NCI-H510A (cell line): ENCODE measurements at places on chromosomes 13 and 19.

DNA sequence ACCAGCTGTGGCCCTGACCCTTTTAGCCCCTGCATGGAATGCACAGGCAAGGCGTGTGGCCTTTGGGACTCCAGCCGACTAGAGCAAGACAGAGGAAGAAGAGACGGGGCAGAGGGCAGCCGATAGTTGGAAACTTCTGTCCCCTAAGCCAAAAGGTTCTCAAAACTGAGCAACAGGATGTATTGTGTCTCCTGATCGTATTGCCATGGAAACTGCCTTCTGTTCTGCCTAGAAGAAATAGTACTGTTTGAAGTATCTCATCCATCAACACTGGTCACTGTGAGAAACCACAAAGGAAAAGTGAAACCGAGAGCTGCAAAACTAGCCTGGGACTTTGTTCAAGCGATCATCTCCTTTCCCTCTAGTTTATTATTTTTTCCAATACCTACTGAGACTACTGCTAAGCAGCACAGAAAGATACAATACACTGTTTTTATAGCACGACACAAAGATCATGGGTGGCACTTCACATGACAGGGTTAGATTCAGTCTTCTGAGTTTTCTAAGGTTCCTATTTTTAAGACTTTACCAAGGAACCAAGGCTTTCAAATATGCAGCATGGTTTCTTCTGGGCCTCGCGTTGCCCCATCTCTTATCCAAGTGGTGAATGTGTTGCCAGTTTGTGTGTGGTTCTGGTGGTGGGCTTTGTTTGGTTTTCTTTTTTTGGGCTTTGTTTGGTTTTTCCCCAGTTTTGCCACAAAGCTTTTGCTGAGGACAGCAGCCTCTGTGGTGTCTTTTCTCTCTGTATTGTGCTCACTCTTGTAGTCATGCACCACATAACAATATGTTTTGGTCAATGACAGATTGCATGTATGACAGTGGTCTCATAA lies 49.3 kb upstream of the GPR183 start:
- DNase-seq: no peak

DNA sequence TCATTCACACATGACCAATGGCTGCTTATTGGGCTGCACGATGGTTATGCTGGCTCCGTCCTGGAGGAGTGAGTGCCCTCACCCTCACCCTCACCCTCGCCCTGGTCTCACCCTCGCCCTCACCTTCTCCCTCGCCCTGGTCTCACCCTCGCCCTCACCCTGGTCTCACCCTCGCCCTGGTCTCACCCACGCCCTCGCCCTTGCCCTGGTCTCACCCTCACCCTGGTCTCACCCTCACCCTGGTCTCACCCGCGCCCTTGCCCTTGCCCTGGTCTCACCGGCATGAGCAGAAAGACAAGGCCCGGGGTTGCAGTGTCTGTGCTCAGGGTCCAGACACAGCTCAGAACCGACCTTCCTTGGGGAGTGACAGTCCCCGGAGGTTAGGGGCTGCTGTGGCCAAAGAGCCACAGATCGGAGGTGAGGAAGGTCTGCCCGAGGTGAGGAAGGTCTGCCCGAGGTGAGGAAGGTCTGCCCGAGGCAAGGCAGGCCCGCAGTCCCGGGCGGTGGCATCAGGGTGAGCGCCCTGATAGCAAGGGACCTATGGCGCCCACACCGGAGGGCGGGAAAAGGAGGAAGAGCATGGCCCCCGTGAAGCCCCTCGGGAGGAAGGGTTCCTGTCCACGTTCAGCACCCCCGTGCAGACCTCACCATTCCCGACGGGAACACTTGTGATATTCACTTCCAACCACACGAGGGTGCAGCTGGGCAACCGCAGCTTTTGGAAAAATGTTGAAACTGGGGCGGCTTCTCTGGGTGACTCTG lies 65.6 kb downstream of the MCF2L start:
- no peak for DNase-seq

DNA sequence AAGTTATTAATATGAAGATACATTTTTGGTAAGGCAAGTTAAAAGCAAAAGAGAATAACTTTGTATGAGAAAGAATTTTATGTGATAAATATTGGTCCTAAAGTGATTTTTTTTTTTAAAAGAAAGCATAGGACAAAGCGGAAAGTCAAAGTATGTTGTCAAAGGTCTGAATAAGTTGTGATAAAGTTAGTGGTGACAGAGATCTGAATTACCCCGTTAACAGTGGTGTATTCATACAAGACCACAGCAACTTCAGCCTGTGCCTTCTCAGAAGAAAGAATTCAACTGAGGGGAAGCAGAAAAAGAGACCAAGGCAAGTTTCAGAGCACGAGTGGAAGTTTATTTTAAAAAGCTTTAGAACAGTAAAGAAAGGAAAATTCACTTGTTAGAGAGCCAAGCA lies 19.0 kb upstream of the ZNF566 start:
- no peak for DNase-seq

DNA sequence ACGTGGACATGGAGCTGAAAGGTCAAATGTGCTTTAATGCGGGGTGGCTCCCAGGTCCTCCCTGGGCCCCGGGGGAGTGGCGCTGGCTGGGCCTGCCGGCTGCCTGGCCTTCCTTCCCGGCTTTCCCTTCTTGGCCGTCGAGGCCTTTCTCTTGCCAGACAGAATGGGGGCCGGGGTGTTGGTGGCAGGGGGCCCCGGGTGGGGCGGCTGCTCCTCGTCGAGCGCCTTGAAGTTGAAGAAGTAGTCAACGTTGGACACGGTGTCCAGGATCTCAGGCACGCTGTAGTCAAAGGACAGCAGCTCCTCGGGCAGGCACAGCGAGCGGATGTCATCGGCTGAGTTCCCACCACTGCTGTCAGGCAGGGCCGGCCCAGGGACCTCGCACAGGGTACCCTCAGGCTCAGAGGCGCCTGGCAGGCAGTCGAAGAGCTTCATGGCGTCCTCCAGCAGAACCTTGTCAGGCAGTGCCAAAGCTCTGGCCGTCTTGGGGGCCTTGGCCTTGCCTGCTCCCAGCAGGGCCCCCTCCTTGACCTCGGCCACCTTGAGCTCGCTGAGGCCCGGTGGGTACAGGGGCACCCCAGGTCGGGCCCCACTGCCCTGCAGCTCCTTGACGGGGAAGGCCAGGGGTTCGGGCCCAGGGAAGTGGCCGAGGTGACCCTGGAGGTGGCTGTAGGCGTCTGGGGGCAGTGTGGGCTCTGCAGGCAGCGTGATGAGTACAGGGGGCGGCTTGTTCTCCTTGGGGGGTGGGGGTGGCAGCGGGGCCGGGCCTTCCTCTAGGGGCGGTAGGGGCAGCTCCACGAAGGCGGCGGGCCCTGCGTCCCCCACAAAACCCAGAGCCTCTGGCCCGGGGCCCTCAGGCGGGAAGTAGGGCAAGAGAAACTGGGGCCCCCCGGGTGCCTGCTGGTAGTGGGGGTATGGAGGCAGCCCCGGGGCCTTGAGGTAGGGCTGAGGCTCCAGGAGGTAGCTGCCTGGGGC lies 1.3 kb downstream of the PRR22 start:
- no peak for DNase-seq

GRCh38 chr13:40943073-40943472 lies 76.0 kb downstream of the ELF1 start:
- DNase-seq: no peak

- DNase-seq: no peak
Measured at GRCh38 chr19:48340995-48341394, 15.6 kb downstream of the EMP3 start.

GRCh38 chr19:3184847-3185460 lies 776 bp upstream of the NCLN start:
- peak; percentile 31 for DNase-seq

- no peak for DNase-seq
Measured at GRCh38 chr13:98133946-98134345, 8.9 kb upstream of the FARP1 start.

- no peak for DNase-seq
Measured at GRCh38 chr13:113897966-113898365, 34.1 kb upstream of the GAS6 start.

DNA sequence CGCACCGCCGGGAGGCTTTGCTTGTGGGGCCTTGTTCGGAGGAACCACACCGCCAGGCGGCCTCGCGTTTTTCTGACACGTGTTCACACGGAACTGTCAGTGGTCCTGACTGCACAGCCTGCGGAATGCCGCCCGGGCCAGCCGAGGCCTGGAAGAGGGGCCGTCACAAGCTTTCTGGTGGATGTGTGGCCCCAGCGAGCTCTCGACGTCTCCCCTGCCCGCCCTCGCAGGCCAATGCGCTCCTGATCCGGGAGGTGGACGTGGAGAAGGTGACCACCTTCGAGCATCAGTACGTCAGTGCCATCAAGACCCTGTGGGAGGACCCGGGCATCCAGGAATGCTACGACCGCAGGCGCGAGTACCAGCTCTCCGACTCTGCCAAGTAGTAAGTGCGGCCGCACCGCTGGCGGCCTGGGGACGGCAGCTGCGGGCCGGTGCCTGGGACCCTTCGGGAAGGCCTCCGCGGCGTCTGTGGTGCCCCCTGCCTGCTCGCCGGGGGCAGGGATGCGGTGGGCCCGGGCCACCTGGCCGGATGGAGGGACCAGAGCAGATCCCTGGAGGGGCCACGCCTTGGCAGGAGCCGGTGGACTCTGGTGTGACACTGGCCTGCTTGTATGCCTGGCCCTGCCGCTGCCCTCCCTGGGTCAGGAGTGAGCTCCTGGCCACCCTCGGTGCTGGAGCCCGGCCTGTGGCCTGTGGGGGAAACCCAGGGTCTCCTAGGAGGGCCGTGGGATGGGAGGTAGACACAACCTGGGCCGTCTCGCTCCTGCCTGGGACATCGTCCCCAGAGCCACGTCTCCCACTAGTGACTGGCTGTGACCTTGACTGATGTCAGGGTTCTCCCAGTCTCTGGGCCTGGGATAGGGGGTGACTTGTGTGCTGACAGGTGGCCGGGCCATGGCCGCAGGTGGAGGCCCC lies 19.2 kb downstream of the GNA11 start:
- DNase-seq: no peak

DNA sequence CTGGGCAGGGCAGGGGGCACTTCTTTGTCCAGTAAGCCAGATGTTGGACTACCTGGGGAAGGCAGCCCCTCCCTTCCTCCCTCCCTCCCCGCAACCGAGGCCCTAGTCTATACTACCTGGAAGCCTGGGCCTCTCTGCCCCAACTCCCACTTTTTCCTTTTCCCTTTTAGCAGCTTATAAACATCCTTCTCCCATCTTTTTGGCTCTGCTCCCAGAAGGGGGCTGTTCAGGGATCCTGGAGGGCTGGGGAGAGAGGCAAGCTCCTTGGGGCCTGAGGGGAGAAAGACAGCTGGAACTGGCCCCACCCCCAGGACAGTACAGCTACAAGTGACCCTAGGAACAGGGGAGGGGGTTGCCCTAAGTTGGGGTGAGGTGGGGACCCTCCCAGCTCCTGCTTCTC lies 44.9 kb downstream of the LYL1 start:
- no peak for DNase-seq

- DNase-seq: no peak
Measured at GRCh38 chr13:108680011-108680410, 50.6 kb downstream of the MYO16 start.

DNA sequence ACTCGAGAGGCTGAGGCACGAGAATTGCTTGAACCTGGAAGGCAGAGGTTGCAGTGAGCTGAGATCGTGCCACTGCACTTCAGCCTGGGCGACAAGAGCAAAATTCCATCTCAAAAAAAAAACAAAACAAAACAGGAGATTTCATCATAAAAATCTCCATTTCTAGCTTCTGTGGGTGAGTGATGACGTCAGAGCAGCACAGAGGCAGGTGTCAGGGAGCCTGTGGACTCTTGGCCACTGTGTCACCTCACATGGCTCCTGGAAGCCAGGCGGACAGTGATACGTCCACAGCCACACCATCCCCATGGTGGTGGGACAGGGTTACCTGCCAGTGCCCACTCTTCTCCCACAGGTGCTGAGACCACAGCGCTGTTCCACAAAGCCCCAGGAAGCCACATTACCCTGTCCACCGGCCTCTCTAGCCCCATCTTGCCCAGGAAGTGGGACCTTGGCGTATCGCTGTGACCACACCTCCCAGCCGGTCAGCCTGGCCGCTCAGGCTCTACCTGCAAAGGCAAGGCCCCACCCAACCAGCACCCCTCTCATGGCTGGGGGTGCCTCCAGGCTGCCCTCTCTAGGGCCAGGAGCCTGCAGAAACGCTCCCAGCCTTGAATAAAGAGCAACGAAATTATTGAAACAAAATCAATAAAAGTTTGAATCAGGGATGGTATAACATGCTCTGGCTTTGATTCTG lies 2.5 kb upstream of the FXYD3 start:
- DNase-seq: no peak

GRCh38 chr13:36214163-36214921 lies at the start of gene SOHLH2:
Gene SOHLH2, minus strand, starts transcription at chr13:36214556. Its CDS starts 30 bp downstream, at chr13:36214526.
- DNase-seq: no peak

DNA sequence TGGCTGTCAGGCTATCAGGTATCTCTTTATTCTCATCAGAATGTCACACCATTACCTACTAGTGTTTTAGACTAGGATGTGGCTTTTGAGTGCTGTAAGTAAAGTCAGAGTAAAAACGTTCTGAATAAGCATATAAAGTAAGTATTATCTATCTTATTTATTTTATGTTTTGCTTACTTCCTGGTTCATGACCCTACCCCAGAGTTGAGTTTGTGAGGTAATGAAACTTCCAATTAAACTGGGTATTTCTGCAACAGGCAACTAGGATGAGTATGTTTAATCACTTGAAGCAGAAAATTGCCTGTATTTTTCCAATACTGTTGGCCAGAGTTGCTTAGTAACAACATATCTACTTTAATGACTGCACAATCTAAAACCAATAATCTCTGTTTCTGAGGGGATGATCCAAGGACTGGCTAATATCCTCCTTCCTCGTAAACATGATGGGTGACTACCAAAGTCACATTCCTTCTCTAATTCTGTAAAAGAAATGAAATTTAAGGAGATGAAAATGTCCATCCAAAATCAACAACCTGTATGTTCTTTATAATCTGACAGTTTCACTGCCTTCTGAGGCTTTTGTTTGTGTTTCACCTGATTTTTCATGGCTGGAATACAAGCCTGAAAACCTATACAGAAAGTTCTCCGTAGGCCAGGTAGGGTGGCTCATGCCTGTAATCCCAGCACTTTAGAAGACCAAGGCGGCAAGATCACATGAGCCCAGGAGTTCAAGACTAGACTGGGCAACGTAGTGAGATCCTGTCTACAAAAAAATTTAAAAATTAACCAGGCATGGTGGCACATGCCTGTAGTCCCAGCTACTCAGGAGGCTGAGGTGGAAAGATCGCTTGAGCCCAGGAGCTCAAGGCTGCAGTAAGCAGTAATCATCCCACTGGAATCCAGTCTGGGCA lies 83.1 kb downstream of the ABCC4 start:
- no peak for DNase-seq

GRCh38 chr13:63737418-63737817 lies 2321.8 kb upstream of the PCDH20 start:
- no peak for DNase-seq

GRCh38 chr13:30091691-30092090 lies 215.7 kb downstream of the KATNAL1 start:
- no peak for DNase-seq

DNA sequence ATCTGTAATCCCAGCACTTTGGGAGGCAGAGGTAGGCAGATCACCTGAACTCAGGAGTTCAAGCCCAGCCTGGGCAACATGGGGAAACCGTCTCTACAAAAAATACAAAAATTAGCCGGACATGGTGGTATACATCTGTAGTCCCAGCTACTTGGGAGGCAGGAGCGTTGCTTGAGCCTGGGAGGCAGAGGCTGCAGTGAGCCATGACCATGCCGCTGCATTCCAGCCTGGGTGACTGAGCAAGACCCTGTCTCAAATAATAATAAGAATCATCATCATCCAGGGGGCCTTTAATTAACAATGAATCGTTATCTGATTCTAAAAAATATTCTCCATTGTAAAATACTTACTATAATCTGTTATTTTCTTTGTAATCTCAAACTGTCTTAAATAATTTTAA lies 283.4 kb downstream of the DACH1 start:
- DNase-seq: no peak

GRCh38 chr19:38170334-38170733 lies 53.7 kb downstream of the DPF1 start:
- no peak for DNase-seq
